Urinary bladder (tissue), 4 donors: ENCODE measurements at places on chromosomes 6 and 20. TPM values are rescaled to one million over a fixed set of nuclear protein-coding genes. Genes with fewer than 3 reads are reported as not detected.
A peak's percentile ranks its signal among the peaks of the same experiment; 100 is the strongest.

GRCh38 chr20:728256-728944 lies 39.9 kb downstream of the SLC52A3 start:
- peak; percentile 17 for DNase-seq

DNA sequence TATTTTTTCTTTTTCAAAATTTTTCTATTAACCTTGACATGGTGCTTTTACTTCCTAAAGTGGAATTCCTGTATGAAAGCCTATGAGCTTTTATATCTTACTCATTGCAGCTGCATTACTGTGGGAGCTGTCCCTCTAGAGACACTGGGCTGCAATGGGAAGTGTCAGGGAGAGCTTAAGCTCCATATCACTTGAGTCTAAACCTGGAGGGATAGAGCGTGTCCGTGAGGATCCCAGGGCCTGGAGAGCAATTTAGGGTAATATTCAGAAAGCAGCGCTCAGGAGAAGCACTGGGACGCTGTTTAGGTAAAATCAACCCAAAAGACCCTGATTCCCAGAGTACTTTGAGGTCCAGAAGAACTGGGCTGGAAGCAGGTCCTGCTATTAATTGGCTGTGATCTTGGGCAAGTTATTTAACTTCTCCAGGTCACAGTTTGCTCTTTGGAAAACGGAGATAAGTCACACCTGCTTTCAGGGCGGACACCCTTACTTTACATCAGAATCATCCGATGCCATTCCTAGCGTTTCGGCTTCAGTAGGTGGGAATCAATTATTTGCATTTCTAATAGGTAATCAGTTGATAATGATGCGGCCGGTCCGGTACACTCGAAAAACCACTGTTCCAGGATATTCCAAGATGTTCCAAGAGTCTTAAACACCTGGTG lies 628 bp upstream of the ERGIC3 start:
- no peak for DNase-seq

DNA sequence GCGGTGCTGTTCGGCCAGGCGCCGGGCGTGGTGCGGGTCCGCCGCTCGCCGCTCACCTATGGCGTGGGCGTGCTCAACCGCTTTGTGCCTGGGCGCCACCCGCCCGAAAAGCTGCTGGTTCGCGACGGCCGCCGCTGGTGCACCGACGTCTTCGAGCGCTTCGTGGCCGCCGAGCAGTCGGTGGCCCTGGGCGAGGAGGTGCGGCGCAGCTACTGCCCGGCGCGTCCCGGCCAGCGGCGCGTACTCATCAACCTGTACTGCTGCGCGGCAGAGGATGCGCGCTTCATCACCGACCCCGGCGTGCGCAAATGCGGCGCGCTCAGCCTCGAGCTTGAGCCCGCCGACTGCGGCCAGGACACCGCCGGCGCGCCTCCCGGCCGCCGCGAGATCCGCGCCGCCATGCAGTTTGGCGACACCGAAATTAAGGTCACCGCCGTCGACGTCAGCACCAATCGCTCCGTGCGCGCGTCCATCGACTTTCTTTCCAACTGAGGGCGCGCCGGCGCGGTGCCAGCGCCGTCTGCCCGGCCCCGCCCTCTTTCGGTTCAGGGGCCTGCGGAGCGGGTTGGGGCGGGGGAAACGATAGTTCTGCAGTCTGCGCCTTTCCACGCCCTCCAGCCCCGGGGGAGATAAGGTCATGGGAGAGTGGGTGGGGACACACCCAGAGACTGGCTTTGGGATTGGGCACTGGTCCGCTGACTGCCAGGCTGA lies 15.7 kb downstream of the ADISSP start:
- DNase-seq: no peak

DNA sequence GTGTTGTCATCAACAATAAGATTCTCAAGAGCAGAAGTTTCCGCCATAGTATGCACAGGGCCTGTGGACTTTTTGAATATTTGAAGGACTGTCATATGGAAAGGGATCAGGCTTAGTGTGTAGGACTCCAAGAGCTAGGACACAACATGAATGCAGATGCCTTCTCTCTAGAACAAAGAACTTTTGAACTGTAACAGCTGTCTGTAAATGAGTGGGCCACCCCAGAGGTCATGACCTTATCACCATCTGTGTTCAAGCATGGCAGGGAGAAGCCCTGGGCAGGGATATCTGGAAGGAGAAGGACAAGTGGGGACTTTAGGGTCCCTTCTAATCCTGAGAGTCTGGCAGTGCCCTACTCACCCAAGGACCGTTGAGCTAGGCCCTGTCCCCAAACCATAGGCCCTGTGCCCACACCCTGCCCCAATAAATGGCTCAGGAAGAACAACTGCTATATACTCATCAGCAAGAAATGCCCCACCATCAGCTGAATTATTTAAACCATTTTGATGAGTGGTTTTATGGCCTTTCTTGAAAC lies 70.6 kb downstream of the MTHFD1L start:
- DNase-seq: no peak

DNA sequence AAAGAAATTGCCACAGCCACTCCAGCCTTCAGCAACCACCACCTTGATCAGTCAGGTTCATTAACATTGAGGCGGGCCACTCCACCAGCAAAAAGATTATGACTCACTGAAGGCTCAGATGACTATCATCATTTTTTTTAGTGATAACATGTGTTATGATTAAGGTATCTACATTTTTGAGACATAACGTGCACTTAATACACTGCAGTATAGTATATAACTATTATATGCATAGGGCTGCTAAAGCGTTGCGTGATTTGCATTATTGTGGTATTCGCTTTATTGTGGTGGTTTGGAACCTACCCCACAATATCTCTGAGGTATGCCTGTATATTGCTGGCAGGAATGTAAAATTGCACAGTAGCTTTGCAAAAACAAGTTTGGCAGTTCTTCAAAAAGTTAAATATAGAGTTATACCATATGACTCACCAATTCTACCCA lies 6.8 kb upstream of the RIPK1 start:
- DNase-seq: no peak

GRCh38 chr6:157017022-157017421 lies 239.8 kb downstream of the ARID1B start:
- no peak for DNase-seq

DNA sequence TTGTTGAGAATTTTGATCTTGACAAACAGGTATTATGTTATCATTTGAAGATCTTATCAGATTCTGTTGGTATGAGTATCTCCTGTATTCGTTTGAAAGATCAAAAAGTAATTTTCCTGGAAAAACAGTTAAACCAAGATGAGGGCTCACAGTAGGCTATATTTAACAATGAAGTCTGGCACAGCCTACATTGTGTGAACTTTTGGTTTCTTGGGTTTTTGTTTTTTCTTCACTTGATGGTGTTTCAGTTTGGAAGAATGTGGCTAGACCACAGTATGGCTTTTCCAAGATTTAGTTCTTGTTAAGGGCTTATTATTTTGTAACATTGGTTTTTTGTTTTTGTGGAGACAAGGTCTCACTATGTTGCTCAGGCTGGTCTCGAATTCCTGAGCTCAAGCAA lies 306.4 kb downstream of the CDKAL1 start:
- no peak for DNase-seq

DNA sequence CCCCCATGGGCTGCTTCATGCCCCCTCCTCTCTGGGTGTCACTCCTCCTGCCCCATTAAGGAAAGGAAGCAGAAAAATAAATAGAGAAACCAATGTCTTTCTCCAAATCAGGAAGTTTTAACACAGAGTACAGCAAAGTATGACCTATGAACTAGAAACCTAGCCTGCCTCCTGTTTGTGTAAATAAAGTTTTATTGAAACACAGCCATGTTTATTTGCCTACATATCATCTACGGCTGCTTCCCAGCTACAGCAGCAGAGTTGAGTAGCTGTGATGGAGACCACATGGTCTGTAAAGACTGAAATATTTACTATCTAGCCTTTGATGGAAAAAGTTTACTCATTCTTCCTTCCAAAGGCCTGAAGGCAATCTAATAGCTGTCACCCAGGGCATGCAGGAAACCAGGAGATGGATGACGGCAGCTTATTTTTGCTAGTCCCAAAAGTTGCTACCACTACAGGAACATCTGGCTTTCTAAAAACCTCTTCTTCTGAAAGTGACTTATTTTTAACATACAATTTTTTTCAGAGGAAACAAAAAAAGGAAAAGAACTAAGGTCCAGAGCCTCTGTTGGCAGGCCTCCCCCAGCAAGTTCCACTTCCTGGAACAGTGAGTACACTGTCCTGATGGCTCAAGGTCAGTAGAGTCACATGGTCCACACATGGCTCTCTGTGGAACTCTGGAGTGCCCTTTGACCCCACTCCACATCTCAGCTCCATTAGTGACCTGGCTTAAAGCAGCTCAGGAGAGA lies 287.8 kb downstream of the PTPRT start:
- no peak for DNase-seq

- DNase-seq: no peak
Observed at GRCh38 chr20:36249450-36249849, 13.2 kb downstream of the AAR2 start.

- DNase-seq: no peak
Observed at GRCh38 chr6:111813237-111813636, 60.0 kb downstream of the FYN start.

DNA sequence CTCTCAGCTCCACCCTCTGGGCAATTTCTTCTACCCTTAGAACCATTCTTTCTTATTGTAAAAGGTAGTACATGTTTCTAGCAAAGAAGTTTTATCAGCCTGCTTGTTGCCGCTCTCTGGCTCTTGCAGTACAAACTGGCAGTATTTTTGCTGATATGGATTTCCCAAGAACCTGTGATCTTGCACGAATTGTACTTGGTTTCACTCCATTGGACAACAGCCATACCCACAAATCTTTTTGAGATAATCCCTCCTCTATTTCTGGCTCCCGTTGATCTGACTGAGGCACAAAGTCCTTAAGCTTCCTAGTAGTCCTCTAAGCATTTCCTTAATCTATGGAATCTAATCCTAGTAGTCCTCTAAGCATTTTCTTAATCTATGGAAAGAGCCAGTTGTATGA lies 487.0 kb upstream of the PTCHD4 start:
- DNase-seq: no peak

GRCh38 chr6:105587349-105588122 lies 184.7 kb upstream of the PREP start:
- DNase-seq: no peak

DNA sequence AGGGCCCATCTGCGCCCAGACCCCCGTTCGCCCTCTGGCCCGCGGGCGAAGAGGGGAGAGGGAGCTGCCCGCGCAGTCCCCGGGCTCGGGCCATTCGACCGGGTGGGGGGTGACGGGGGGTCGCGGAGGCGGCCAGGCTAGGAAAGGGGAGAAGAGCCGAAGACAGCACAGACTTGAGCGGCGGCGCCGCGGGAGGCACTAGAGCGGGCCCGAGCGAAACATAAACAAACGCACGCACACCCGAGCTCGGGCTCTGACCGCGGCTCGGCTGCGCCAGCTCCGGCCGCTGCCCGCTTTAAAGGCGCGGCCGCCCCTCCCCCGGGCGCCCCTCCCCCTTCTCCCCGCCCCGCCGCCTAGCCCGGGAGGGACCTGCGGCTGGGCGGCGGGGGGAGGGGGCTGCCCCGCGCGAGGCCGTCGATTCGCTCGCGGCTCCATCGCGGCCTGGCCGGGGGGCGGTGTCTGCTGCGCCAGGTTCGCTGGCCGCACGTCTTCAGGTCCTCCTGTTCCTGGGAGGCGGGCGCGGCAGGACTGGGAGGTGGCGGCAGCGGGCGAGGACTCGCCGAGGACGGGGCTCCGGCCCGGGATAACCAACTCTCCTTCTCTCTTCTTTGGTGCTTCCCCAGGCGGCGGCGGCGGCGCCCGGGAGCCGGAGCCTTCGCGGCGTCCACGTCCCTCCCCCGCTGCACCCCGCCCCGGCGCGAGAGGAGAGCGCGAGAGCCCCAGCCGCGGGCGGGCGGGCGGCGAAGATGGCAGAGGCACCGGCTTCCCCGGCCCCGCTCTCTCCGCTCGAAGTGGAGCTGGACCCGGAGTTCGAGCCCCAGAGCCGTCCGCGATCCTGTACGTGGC lies at the start of gene FOXO3:
TSS of gene FOXO3 (plus strand) at position 455 of the 846 bp plus-strand sequence. CDS start at position 747, 292 bp downstream.
- DNase-seq: no peak

DNA sequence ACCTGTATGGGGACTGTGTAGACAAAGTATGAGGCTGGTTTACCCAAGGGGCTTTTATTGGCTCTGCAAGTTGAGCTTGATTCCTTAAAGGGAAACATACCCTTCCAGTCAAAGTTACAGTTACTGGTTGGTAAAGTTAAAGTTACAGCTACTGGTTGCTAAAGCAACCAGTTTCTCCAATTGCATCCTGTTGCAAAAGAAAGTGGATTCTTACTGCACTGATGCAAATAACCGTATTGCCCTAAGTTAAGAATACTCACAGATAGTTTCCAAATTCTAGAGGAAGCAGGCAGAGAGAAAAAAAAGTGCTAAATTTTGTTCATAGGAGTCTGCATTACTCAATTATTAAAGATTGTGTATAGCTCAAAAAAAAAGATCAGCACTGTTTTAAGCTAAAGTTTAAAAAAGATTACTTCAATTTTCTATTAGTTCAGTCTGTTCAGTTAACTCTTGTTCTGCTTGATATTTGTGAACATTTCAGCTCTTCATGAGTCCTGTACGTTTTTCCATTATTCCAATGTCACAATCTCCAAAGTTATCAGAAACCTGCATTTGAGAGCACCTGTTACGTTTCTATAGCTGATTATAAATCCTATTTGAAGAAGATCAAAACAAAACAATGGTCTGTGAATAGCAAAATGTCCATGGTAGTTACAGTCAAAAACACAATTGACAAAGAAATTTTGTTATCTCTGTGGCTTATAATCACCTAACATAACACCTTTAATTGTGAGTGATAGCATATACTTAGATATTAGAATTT lies 8.6 kb upstream of the IL22RA2 start:
- DNase-seq: no peak

GRCh38 chr6:26336355-26337198 lies 28.4 kb upstream of the BTN3A2 start:
- DNase-seq: no peak

DNA sequence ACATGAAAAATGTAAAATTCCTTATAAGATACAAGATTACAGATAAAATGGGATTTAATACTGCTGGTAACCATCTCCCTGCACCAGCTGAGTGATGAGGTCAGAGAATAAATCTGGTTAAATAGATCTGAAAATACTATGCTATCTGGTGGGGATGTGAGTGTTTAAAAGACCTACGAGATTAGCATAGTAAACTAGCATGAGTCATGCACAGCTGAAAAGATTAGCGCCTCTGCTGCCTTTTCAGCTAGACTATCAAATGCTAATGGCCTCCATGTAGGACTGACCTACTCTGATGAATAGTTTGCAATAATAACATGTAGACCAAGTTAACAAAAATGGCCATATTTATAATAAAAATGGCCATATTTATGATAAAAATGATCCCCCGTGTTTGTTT lies 553.3 kb downstream of the C6orf118 start:
- DNase-seq: no peak

- DNase-seq: no peak
Observed at GRCh38 chr6:157521362-157522335, 140.7 kb downstream of the ZDHHC14 start.

GRCh38 chr20:15655295-15655874 lies 917.9 kb downstream of the KIF16B start:
- DNase-seq: no peak

GRCh38 chr6:99608059-99608885 lies 1.6 kb downstream of the PRDM13 start:
- no peak for DNase-seq

GATA5 gene
- 6.6 TPM for total RNA-seq

ID4 gene
- 102 TPM for total RNA-seq

C6orf15 gene
- not detected for total RNA-seq

TMEM244 gene
- total RNA-seq: not detected

WFDC2 gene
- total RNA-seq: not detected

CGAS gene
- total RNA-seq: 16.0 TPM

CD109 gene
- 34.9 TPM for total RNA-seq

OLIG3 gene
- not detected for total RNA-seq

ERVFRD-1 gene
- not detected for total RNA-seq

GPX5 gene
- total RNA-seq: not detected
